GM04504 (cell line): ENCODE measurements at places on chromosomes 2 and 18.

- DNase-seq = no peak
These were observed 357.6 kb downstream of the DSC3 start for GRCh38 chr18:30684825-30685481.

GRCh38 chr2:33595385-33595784, 3.7 kb downstream of the FAM98A start:
- no peak for DNase-seq

GRCh38 chr2:215812966-215813365, 200.4 kb downstream of the MREG start:
- no peak for DNase-seq

DNA sequence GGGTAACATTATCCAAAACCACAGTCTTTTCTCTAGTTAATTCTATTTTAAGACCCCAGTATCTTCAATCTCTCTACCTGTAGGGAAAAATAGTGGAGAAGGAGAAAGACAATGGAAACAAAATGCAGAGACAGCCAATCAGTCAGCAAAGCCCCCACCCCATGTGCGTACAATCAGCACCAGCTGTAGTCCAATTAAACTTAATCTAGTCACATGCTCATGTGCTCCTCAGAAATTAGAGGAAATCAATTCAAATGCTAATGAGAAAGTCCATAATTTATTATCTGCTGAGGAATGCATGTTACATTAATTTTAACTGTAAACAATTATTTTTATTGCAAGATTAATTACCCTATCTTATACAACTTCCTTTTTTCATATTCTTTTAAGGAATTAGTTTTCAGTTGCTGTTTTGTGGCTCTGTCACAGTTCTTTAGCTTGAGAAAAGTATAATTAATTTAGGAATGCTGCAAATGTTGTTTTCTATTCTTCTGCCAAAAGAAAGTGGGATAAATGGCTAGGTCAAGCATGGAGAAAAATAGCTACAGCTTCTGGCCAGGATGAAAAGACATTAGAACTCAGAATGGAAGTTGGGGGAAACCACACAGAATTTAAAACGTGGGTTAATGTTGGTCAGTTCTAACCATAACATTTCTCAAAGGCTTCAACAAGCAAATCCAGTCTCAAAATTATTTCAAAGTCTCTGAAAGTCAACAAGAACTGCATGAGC, 232.4 kb upstream of the HNRNPA3 start:
- DNase-seq = no peak

DNA sequence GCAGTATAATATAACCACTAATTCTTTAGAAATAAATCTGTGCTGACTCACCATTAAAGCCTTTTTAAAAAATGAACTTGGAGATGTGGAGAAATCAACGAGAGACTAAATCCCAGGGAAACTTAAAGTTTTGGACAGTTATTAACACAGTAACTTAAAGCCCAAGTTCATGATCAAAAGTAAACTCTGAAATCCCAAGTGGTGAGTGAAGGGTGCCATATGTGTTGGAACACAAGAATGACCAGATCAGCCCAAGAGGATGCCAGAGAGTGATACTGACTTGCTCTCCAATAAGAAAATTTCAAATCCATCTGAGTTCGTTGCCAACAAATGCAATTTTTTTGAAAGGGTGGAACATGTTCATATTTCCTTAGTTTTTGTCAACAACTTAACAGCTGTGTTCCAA, 838.1 kb upstream of the ACVR2A start:
- DNase-seq = no peak

DNA sequence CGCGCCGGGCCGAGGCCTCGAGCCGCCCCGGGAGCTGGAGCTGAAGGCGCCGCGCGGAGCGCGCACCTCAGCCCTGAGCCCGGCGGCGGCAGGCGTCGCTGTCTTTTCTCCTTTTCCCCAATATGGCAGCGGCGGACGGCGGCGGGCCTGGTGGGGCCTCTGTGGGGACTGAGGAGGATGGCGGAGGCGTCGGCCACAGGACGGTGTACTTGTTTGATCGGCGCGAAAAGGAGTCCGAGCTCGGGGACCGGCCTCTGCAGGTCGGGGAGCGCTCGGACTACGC, 369 bp downstream of the SMCHD1 start:
- no peak for DNase-seq

DNA sequence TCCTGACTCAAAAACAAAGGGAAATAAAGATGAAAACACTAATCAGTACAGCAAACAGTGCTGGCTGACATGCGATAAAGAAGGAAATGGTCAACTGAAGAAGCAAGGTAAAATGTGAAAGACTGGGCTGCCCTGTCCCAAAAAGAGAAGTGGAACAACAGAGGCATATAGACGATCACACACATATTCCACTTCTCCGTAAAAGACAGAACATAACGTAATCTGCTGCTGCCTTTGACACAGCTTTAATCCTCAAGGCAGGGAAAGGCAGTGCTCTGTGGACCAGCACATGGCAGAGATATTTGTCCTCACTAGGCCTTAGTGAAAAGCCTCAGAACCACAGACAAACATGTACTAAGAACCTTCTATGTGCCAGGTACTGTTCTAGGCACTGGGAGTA, 24.3 kb upstream of the REL start:
- no peak for DNase-seq
